Right cardiac atrium (tissue), 5 donors: ENCODE measurements at places on chromosomes 2 and 18. TPM values are rescaled to one million over a fixed set of nuclear protein-coding genes. Genes with fewer than 3 reads are reported as not detected.

The ANKRD44 gene
- 18.8 TPM for total RNA-seq

The EFEMP1 gene
- total RNA-seq, result 305 TPM

The POTEJ gene
- 0.25 TPM for total RNA-seq

The GAD1 gene
- total RNA-seq, result not detected

The MERTK gene
- total RNA-seq, result 11.4 TPM

The PLCD4 gene
- total RNA-seq, result 0.53 TPM

The CBLN2 gene
- total RNA-seq, result 0.14 TPM

The USP40 gene
- 16.8 TPM for total RNA-seq

DNA sequence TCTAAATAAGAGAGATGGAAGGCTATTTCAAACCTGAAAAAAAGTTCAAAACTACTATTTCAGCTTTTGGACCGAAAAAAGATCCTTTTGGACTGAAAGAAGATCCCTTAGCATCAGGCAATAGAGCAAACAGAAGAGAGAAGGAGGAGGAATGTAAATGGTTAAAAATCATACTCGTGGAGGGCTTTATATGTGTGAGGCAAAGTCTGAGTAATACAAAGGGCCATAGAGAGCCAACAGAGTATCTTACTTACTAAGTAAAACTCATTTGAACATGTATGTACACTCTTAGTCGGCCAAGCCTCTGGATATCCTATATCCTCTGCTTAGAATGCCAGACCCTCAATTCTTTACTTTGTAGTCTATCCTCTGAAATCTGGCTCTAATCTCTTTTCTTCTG is 55.7 kb downstream of the ITSN2 start:
- no peak for DNase-seq

DNA sequence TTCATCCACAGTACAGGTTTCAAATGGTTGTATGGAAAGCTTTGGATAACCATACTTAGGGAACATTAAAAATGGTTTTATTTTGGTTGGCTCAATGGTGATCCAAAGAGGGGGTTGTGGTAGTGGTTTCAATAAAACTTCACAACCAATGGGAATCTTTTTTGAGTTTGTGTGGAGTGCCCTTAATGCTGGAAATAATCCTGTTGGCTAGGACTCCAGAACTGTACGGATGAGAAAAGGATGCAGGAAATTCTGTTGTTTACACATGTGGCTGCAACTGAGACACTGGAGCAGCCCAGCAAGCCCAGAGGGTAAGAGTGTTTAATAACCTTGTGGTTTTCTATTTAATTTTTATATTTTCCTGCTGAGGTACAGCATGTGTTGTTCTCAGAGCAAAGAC is at the start of gene CCDC102B:
CCDC102B (plus strand) TSS at position 210 of the 400 bp plus-strand sequence. CDS start 38,684 bp downstream, outside the sequence.
- DNase-seq, result no peak

DNA sequence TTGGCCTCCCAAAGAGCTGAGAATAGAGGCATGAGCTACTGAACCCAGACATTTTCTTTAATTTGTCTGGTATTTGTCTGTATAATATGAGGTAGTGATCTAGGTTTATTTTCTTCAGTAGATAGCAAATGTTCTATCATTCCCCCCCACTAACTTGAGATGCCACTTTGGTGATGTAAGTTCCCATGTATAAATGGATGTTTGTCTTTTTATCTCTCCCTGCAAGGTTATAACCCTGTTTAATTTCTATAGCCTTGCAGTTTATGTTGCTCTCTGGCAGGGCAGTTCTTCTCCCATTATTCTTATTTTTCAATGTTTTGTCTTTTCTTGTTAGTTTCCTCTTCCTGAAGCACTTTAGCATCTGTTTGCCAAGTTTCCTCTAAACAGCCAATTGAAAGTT is 39.1 kb upstream of the MAP4K4 start:
- no peak for DNase-seq

GRCh38 chr18:45891806-45892205 is 66.3 kb downstream of the SIGLEC15 start:
- DNase-seq, result no peak

GRCh38 chr2:44230378-44230777 is 44.9 kb upstream of the SLC3A1 start:
- DNase-seq, result no peak

DNA sequence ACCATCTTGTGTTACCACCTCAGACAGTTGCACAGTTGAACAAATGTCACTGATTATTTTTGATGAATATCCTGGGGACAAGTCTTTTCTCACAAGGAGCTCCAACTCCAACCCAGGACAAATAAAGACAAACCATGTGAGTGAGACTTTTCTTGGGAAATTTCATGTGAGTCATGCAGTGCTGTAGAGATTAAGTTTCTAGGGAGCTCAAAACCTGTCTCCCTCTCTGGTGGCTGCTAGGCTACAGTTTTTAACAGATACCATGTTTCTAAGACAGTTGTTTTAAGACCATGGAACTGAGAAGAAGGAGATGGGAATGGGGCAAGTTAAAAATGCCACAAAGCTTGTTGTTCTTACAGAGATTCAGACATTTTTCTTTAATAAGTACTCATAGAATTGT is 255.5 kb downstream of the RIT2 start:
- DNase-seq, result no peak

- no peak for DNase-seq
Measured at GRCh38 chr2:64675860-64676259, 22.1 kb upstream of the SERTAD2 start.

GRCh38 chr18:55265130-55265675 is 305.9 kb upstream of the CCDC68 start:
- no peak for DNase-seq

- no peak for DNase-seq
Measured at GRCh38 chr18:36561046-36561445, 263.5 kb downstream of the FHOD3 start.
